ENCODE measurements at places on chromosomes 3 and 15.

DNA sequence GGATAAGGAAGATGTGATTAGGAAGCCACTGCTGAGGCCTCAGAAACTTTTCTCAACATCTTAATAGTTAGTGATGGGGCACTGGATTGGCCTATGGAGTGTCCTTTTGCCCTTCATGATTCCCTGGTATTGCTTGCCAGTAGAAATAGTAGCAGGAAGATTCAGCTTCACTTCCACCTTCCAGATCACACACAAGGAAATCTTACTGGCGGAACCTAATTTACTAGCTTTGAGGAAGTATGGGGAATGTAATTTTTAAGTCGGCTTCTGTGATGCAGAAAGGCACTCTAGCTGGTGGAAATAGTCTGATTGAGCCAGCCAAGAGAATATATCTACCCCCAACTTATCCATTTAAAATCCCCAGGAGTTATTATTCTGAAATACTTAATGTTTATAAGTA is 46.5 kb downstream of the LPP start:
- no peak for DNase-seq

- DNase-seq, result no peak
These were observed 368.0 kb upstream of the ATP10A start for GRCh38 chr15:26231096-26231495.

DNA sequence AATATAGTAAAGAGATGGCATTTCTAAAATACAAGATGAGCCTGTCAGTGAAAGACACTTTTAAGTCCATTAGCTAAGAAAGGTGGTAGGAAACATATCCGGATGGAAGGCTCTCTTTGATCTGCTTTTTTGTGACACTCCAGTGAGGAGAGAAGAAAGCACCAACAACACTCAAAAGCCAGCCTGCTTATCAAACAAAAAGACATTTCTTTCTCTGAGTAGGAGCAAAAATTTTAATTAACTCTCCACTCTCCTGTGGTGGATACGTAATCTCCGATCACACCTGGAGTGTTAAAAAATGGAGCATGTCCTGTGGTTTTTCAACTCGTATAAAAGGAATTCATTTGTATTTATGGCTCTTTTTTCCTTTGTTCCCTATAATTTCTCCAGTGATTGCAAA is 65.3 kb downstream of the OXNAD1 start:
- no peak for DNase-seq

- no peak for DNase-seq
These were observed 38.8 kb upstream of the TNFSF10 start for GRCh38 chr3:172561897-172562640.

DNA sequence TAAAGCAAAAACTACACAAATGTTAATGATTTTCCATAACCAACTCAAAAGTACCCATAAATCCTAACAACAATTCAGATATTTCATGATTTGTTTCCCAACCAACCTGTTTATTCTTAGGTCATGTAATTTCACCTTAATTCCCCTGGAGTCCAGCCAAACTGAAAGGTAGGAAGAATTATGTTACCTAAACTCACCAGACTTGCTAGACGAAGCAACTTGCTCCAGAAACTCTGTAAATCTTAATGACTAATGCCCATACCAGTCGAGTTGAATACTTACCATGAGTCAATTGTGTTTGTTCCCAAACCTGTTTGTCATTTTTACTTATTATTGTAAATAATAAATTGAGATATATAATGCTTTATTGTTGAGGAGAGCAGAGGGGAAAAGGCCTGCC is 1030.0 kb downstream of the TBL1XR1 start:
- no peak for DNase-seq

DNA sequence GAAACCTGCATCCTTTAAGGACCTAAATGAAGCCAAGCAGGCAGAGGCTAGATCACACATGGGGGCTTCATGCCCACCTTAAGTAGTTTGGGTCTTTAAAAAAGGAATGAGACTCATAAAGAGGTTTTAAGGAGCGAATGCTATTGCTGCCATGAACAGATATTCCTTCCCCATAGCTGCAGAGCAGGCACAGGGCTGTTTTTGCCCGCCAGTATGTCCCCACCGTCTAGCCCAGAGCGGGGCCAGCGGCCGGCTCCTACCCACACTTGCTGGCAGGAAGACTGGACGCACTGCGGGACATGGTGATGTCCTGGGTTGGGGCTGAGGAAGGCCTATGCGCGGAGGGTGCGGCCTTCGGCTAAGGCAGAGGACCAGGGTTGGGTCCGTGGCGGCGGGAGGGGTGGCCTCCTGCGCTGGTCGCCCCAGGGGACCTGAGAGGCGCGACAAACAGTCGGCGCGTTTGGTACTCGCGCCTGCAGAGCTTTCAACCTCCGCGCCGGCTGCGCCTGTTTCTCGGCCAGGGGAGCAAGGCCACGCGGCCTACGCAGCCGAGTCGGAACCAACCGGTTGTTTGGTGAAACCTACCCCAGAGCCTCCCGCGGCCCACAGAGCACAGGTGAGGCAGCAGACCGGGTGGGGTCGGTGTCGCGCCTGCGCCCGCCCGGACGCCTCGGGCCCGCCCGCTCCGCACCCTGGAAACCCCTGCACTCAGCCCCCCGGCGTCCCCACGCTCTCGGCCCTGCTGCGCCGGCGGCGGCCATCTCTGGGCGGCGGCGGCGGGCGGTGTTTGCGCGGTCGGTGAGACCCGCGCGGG is at the start of gene FAIM:
TSS of gene FAIM (plus strand) at position 450 of the 814 bp plus-strand sequence. CDS start 10,956 bp downstream, outside the sequence.
- DNase-seq, result no peak
